Cardiac septum (tissue), 1 donor: ENCODE measurements at places on chromosomes 5 and 9. TPM values are rescaled to one million over a fixed set of nuclear protein-coding genes. Genes with fewer than 3 reads are reported as not detected.

DNA sequence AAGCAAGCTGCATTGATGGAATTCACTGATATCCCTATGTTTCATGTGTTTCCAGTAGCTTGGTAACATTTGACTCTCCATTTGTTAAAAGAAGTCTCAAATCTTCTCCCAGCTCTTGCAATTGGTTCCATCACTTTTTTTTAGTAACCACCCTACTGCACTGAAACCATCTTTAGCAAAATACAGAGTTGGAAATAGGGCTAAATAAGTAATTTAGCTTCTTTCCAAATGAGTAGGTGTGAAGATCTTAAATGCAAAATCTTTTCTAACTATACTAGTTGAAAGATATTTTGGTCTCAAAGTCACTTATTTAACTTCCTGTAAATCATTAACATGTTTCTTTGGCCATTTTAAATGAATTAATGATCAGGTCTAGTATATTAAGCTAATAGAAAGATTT, 138.1 kb downstream of the DIRAS2 start:
- DNase-seq: no peak

DNA sequence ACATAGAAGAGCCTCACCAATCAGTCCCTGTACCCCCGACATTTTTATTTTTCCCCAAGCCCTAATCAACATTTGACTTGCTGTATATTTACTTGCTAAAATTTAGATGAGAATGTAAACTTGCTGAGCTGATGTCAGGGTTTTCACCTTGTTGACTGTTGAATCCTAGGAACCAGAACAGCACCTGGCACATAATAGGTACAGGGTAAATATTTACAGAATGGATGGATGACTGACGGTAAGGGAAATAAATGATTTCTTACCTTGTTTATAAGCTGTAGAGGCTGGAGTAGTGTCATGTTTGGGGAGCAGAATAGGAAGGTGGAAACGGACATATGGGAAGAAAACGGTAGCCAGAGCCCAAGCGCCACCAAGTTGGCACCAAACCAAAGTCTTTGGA, 107.0 kb upstream of the NUDT12 start:
- no peak for DNase-seq

DNA sequence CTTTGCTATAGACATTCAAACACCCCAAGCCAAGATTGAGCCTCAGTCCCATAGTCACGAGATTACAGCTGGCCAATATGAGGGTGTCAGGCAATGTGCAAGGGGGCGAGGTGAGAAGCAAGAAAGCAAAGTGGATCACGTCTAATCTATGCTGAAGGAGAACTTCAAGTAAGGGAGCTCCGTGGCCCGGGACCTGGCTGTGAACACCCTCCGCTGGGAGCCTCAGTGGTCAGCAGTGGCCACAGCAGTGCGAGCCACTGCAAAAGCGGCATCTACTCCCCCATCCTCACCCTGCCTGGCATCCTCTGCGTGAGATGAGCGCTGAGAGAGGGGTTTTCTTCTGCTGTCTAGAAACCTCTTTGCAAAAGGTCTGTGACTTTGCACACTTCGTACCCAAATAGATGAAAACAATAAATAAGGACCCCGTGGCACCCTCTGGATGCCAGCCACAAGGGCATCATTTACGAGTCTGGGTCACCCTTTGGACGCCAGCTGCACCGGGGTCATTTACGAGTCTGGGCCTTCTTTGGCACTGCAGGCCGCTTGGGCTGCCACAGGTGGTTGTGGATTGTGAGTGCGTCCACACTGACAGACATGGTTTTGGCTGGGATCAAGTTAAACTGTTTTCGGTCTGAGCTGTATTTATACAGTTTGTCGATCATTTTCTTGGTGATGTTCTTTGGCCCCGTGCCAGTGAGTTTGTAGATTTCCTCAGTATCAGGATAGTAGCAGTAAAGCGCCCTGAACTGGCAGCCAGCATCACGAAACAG, 96.4 kb downstream of the CAMSAP1 start:
- peak; percentile 50 for DNase-seq

DNA sequence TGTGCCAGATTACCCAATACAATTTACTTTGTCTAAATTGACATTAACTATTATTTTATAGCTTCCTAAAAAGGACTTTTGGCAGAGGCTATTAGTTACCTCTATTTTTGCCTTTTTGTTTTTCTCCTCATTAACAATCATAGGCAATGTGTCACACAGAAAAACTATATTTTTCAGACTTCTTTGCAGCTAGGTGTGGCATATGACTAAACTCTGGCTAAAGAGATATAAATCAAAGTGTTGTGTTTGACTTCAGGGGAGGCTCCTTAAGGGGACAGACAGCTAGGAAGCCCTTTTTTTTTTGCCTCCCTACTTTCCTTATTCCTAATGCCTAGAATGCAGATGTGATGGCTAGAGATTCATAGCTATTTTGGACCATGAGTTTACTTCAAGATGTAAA, 19.7 kb upstream of the GCNT4 start:
- no peak for DNase-seq

DNA sequence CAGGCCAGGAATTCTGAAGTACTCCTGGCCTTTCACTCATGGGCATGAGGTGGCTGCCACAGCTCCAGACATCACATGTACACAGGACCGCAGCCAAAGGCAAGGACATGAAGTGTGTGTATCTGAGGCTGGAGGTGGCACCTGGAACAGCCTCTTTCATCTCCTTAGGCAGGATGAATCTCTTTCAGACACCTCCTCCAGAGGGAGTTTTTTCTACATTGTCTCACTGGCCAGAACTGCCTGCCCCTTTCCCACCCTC, 142.8 kb downstream of the BARX1 start:
- DNase-seq: no peak

DNA sequence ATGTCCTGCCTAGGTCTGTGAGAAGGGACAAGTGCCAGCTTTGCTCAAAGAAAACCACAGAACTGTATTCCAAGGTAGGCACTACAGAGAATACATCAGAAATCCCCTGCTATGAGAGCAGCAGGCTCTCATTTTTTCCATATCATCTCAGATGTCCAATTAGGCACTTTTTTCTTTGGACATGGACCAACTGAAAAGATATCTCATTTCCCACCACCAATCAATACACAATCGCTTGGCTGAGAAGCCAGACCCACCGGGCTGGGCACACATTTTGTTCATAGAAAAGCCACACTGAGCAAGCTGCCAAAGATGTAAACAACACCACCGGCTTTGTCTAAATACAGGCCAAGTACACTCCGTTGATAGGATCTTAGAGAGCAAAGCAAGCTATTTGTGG, 25.9 kb downstream of the STOM start:
- DNase-seq: no peak

DNA sequence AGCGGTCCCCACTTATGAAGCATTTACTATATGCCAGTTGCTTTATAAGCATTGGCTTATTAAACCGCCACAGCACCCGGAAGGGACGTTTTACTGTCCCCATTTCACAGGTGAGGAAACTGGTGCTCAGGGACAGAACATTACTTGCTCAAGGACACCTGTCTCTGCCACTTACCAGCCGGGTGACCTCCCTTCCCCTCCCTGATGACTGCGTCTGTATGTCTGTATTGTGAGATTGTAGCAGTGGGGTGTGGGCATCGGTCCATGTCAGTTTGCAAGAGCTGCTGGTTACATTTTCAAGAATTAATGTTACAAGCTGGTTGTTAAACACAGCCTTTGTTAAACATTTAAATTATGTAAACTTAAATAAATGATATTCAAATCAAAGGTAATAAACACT, 77.6 kb upstream of the LMX1B start:
- DNase-seq: no peak

- DNase-seq: no peak
Observed at GRCh38 chr5:79850941-79851340, 140.1 kb downstream of the MTX3 start.

GRCh38 chr5:150489360-150490295, 18.3 kb upstream of the NDST1 start:
- no peak for DNase-seq

DNA sequence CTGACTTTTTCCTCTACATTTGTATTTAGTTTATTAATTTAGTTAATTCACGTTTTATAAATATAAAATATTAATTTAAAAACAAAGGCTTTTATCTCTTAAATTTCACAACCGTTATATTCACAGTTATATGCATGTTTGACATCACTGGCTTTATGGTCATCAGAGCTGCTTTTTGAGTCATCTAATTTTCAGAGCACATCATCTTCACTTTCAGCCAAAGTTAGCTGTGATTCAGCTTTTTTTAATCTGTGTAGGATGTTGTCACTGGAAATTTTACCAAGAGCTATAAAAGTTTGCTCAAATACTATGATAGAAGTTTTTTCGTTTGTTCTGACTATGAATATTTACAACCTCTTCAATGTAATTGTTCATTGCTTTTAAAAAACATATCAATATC, 12.4 kb downstream of the CDC37L1 start:
- DNase-seq: no peak

- no peak for DNase-seq
Observed at GRCh38 chr5:59358005-59358861, 535.3 kb downstream of the PDE4D start.

Gene CYLC2
- total RNA-seq: not detected

Gene SHOC1
- not detected for total RNA-seq

Gene PIP5KL1
- 0.57 TPM for total RNA-seq

Gene PIP5K1B
- 27.1 TPM for total RNA-seq

Gene SAXO1
- total RNA-seq: 0.05 TPM

Gene TNC
- 26.4 TPM for total RNA-seq

Gene IGIP
- total RNA-seq: 15.9 TPM

Gene PDGFRB
- total RNA-seq: 54.6 TPM
